Stimulated activated CD8-positive, alpha-beta memory T cell treated with anti-CD3 and anti-CD28 coated beads, Interleukin-15, amount 100 ng/mL, for 24 hours (primary cell): ENCODE measurements at places on chromosomes 2 and 18.

- no peak for DNase-seq
Measured at GRCh38 chr2:66582987-66583880, 148.3 kb downstream of the MEIS1 start.

GRCh38 chr18:8811115-8811514 is 105.8 kb downstream of the MTCL1 start:
- DNase-seq, result no peak

DNA sequence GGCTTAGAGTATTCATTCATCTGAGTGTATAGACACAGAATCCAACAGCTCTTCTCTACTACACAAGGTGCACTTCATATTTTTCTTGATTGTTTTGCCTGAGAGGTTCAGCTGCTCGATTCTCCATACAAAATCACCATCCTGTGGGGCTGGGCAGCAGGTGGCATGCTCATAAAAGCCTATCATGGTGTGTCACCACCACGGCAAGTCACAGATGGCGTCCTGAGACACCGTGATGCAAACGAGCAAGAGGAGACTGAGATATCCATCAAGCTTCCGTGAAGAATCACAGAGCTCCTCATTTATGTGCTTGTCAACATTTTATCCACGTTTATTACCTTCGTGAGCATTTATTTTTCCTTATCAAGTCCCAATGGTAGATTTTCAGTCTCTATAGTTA is 22.4 kb upstream of the NRP2 start:
- DNase-seq, result no peak

GRCh38 chr2:128594953-128595677 is 276.4 kb upstream of the HS6ST1 start:
- DNase-seq, result no peak

DNA sequence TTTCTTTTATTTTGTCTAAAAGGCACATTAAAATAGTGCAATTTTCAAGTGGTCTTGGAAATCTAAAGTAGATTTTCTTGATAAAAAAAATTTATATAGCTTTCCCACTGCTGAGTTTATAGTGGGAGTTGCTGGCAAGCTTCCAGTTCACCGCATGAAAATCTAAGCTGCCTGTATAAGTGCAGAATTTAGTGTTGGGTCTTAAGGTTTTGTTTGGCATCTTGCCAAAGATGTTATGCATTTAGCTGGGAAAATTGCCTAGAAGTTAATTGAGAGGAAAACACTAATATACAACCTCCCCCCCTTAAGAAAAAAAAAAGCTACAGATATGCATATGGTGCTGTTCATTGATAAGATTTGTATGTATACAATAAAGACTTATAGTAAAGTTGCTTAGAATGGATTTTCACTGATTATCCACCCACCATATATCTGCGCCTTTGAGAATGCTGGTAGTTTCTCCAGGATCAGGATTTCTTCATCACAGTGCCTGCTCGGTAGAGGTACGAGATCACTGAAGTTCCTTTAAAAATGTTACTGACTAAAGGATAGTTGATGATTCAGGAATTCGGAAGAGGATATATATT is 803.2 kb upstream of the POU3F3 start:
- DNase-seq, result no peak

- no peak for DNase-seq
Measured at GRCh38 chr2:240917684-240918257, 11.6 kb downstream of the CROCC2 start.

DNA sequence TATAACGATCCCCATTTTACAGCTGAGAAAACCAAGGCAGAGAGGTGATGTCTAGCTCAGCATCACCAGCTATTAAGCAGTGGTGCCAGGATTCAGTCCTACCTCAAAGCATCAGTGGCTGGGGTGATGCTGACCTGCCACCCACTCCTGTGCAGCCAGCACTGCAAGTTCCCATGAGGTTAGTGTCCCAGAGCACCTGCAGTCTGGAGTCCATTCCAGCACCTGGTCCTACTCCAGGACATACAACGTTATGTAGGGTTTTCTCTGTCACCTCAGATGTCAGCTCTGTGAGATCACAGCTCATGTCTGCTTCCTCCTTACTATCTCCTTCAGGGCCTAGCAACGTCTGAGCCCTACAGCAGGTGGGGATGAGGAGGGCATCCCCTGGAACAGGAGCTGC is 328.0 kb upstream of the HS6ST1 start:
- no peak for DNase-seq

DNA sequence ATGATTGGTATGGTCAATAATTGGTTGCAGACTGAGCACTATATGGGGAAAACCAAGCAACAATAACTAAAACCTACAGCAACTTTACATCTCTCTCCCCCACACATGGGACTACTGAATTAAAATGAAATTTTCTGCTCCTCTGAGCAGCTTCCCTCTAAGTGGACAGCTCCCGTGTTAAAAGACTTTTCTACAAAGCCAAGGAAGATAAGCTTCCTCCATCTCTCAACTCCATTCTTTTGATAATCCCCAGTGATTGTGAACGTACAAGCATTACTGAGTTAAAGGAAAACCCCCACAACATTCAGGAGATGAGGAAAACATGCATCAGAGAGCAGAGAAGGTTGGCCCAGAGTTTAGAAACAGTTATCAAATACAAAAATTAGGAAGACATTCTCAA is 21.9 kb downstream of the CCBE1 start:
- DNase-seq, result no peak

DNA sequence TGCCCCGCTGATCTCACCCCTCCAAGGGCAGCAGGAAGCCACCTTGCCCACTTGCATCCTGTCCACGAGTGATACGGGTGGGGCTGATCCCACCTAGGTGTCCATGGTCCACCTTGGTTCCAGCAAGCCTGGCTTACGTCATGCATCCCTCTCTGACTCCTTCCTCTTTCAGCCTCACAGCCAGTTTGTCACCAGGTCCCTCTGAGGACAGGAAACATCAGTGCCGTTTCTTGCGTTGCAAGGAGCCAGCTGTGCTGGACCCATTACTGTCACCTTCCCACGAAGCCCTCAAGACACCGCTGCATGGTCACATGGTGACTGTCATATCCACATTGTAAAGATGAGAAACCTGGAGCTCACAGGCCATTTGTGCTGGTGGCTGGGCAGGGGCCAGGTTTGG is 34.8 kb upstream of the TWIST2 start:
- no peak for DNase-seq

DNA sequence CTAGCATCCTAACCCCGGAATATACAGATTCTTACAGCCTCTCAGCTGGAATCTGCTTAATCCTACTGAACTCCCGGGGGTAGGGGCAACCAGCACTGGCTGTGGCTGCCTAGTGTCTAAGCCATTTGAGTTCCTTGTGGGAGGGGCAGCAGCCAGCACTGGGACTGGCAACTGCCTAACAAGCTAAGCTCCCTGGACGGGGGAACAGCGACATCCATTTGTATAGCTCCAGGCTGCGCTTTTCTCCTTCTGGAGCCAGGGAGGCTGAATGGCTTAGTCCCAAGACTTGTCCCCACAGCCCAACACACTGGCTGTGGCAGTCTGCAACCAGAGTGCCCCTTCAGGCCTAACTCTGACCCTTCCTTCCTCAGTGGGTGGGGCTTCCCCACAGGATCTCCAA is 787.2 kb downstream of the METTL4 start:
- DNase-seq, result no peak

DNA sequence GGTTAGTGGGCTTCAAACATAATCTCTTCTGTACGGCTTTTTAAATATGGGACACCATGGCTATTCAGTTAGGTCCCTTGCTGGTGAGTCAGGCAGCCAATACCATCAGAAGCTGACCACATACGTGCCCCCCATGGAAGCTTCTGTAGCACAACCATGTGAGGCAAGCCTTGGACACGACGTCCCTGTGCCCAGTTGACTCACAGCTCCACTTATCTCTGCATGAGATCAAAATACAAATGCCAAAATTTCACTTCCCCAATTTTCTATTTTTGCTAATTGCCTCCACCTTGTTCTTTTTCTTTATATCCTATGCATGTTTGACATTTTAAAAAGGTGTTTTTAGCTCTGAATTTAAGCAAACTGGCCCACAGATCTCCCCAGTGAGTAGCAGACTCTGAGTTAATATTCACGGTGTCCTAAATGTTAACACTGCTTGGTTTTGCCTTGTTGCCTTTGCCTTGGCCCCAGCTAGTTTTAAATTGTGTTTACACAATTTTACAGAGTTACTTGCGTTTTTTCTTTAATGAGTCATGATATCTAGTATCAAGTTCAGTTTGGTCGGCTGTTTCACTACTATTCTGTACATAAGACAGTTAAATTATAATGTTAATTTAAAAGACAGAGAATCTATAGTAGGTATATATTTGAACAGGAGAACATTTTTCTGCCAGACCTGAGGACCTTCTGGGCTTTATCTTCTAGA is 77.5 kb downstream of the CDCA7 start:
- DNase-seq, result no peak

- no peak for DNase-seq
Measured at GRCh38 chr2:113157897-113158753, 15.6 kb upstream of the PSD4 start.

- no peak for DNase-seq
Measured at GRCh38 chr2:159199761-159200465, 86.6 kb downstream of the WDSUB1 start.

DNA sequence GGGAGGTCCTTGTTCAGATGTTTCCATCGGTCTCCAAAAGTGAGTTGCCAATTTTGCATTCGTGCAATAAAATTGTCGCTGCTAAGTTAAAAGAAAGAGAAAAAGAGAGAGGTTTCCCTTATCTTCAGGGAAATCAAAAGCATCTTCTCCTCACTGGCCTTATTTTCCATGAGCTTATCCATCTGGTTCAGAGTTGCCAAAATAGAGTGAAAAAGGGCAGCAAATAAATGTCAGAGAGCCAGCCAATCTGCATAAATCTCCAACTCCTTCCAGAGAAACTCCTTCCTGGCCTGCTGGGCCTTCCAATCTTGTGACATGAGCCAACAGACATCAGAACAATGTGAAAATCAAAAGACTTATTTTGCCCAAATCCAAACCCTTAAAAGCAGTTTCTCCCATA is 28.4 kb downstream of the PAX3 start:
- DNase-seq, result no peak

GRCh38 chr2:150471813-150472510 is 15.5 kb downstream of the RND3 start:
- DNase-seq, result no peak

DNA sequence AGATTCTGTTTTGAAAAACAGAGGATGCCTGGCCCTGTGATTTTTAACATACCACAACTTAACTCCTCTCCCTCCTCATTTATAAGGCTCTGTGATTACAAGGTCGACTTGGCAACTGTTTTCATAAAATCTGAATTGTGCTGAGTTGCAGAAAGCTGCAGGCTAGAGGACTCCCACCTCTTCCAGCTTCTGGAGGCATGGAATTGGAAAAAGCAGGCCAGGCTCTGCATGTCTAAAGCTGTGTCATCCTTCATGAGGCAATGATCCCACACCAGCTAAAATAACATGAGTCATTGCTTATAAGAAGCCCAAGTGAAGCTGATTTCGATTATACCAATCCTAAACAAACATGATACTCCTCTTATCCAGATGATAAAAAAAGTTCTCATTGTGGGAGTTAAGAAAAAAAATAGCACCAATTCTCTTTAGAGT is 11.7 kb downstream of the ARHGAP28 start:
- DNase-seq, result no peak

- no peak for DNase-seq
Measured at GRCh38 chr2:132670496-132671150, 618 bp upstream of the LYPD1 start.

DNA sequence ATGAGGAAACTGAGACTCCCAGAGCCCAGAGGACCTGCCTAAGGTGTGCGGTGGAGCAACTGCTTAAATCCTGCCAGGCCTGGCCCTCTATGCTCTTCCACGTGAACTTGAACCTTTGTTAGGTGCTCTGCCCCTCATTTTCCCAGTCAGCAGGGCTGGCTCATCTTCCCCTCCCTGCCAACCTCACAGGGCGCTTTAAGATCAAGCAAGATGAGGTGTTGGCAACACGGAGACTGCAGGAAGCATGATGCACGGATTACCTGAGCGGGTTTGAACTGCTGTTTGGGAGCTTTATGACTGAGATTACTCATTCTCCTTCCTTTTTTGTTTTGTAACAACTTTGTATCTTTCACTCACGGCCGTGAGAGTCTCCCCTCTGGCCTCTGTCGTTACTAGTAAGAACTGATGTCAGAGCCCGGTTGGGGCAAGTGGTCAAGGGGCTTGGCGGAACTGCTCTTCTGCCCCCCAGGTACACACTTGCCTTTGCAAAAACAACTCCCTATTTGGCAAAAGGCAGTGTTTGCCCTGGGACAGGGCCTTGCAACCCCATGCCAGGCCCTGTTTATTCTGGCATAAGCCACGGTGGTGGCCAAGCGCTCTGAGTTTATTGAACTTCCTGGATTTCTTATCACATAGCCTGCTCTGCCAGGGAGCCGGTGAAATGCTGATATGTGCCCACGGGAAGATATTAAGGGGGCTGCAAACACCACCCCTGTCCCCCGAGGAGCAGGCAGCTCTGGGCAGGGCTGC is 127.8 kb downstream of the INHBB start:
- DNase-seq, result no peak
